ENCODE measurements at places on chromosomes 12 and 14. TPM values are rescaled to one million over a fixed set of nuclear protein-coding genes. Genes with fewer than 3 reads are reported as not detected.

IAPP gene
- not detected for total RNA-seq

TAS2R13 gene
- total RNA-seq, result 7.4 TPM

SAMD15 gene
- 2.0 TPM for total RNA-seq

TCL1B gene
- not detected for total RNA-seq

GSG1 gene
- total RNA-seq, result 0.45 TPM

MYF6 gene
- total RNA-seq, result not detected

GUCY2C gene
- not detected for total RNA-seq

B3GNT4 gene
- total RNA-seq, result not detected

KRT71 gene
- not detected for total RNA-seq

DAO gene
- not detected for total RNA-seq

CLEC4C gene
- total RNA-seq, result not detected

PLEKHG7 gene
- total RNA-seq, result not detected

BHLHE41 gene
- total RNA-seq, result 9.2 TPM

COPZ1 gene
- 139 TPM for total RNA-seq

- peak; percentile 69 for DNase-seq
These were observed 345.2 kb upstream of the KITLG start for GRCh38 chr12:88925454-88925853.

DNA sequence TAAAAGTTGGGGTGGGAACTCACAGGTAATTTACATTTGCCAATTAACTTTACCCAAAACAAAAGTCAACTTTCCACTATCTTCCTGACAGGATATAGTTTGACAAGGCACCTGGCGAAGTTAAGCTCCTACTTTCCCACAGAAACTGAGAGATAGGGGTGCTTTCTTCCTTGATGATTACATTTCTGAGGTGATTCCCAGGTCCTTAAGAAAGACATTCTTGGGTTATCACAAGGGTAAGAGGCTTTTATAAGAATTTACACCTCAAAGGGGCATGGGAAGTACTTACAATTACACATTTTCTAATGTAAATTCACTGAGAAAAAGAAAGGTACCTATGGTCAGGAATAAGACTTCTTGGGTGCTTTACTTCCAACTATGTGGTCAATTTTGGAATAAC is 660.9 kb upstream of the MGAT4C start:
- no peak for DNase-seq

GRCh38 chr14:68863610-68864360 is 70.9 kb upstream of the ZFP36L1 start:
- no peak for DNase-seq

- DNase-seq, result no peak
These were observed 1541.9 kb downstream of the AACS start for GRCh38 chr12:126607157-126607556.

DNA sequence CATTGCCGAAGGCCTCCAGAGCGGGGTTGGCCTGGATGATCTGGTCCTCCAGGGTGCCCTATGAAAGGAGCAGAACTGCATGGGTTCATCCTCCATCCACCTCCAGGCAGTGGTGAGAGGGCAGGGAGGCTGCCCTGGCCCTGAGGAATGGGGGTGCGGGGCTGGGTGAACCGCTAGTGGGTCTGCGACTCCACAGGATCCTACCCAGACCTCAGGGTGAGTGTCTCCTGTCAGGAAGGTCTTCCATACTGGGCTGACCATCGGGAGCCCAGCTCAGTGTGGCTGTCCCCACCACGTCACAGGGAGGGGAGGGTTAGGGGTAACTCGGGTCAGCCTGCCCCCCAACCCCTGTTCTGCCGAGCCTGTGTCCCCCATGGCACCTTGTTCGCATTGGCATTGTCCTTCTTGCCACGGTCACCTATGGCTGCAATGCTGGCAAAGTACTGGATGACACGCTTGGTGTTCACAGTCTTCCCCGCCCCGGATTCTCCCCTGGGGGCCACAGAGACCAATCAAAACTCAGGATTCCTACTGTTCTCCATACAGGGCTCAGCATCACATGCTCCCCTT is 3.7 kb downstream of the MYH6 start:
- no peak for DNase-seq

DNA sequence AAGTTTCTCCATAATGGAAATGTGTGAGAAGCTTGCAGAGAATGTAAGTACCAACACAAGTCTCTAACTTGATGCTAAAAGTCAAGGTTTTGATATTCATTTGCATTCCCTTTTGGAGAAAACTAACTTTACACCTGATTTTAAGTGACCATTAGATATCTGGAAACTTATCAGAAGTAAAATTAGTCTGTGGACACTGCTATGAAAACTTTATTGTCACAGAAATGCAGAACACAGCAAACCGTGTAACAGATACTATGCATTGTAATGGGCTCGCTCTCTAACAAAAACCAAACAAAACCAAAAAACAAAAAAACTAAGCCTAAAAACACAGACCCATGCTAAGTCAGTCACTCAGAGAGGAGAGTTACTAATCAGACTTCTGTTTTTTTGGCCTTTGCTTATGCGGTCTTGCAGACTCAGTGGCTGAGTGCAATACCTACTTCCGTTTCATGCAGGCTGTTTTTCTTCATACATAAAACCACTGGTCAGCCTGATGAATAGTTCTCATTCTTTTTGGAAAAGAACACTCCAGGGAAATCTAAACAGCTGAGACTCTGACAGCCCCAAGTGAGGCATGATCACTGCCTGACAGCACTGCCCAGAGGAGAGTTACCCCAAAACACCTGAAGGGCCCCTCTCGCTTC is 35.7 kb downstream of the NRDE2 start:
- DNase-seq, result no peak

DNA sequence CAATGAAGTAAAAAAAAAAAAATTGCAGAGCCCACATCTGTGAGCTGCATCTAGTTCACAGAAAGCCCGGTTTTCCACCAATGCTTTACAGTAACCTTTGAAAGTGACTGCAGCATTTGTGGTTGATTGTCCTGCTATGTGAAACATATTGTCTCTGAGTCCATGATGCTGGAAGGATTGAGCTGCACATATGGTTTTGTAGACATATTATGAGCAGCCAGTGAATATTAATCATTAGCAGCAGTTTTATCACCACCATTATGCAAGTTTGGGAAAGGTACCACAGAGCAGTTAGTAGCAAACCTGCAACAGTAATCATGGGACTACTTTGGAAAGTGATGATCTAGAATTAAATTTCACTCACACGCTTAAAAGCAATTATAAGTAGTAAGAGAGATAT is 151.5 kb upstream of the PRICKLE1 start:
- no peak for DNase-seq

DNA sequence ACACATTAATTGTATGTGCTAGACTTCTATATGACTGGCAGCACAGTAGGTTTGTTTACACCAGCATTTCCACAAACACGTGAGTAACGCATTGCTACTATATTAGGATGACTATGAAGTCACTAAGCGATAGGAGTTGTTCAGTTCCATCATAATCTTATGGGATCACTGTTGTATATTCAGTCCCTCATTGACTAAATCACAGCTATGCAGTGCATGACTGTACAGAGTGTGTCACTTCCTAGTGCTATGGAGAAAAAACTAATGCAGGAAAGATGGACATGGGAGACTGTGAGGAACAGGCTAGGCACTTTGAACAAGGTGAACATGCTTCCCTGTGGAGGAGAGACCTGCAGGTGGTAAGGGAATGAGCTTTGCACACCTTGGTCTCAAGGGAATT is 259.8 kb downstream of the NUAK1 start:
- DNase-seq, result no peak

DNA sequence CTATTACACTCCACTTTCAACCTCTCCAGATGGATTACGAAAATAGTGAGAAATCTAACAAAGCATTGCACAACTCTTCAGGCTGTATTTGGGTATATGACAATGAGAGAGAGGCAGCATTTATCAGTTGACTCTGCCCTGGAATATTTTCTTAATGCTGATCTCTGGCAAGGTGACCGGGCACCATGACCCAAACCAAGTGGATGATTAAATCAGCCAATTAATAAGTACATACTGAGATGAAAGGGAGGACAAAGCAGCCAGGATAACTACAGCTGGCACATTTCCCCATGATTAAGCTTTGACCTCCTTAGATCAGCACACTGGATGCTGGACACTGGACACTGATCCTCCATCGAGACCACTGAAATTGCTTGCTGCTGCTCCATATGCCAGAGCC is 218.2 kb downstream of the ASCL1 start:
- DNase-seq, result no peak

DNA sequence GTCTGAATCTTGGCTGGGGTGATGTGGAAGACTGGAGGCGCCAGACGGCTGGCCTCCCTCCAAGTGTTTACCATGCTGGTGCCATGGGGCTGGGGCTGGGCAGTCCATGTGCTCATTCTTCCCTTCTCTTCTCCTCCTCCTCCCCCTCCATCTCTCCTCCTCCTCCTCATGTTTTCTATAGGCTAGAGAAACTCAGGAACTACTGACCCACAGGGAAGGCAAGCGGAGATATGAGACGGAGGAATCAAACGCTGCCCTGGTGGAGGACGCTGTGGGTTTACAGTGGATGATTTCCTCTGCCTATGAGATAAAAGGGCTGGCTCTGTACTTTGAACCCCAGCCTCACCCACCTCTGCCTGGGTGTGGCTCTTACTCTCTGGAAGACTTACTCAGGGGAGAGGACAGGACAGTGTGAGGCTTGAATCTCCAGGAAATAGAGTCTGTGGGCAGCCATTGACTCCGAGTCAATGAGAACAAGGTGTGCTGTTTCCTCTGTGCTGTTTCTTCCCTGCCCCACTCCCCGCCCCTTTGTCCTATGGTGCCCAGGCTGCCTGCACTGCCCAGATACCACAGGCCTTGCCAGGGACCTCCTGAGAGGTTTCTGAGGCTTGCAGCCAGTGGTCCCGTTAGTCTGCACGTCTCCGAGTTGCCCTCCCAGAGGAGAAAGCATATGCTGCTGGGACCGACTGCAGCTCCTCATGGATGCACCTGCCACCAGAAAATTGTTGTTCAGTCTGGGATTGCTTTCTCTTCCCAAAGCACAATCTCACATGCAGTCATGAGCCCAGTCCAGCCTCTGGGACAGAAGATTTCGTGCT is 132.6 kb upstream of the ARHGAP5 start:
- DNase-seq, result no peak

- no peak for DNase-seq
These were observed 201.2 kb downstream of the ANO4 start for GRCh38 chr12:100995771-100996170.

- no peak for DNase-seq
These were observed 1.3 kb upstream of the ESYT1 start for GRCh38 chr12:56126732-56127239.

- no peak for DNase-seq
These were observed 26.2 kb upstream of the ETNK1 start for GRCh38 chr12:22598763-22599161.

- DNase-seq, result no peak
These were observed 6.7 kb upstream of the HRK start for GRCh38 chr12:116887897-116888296.

DNA sequence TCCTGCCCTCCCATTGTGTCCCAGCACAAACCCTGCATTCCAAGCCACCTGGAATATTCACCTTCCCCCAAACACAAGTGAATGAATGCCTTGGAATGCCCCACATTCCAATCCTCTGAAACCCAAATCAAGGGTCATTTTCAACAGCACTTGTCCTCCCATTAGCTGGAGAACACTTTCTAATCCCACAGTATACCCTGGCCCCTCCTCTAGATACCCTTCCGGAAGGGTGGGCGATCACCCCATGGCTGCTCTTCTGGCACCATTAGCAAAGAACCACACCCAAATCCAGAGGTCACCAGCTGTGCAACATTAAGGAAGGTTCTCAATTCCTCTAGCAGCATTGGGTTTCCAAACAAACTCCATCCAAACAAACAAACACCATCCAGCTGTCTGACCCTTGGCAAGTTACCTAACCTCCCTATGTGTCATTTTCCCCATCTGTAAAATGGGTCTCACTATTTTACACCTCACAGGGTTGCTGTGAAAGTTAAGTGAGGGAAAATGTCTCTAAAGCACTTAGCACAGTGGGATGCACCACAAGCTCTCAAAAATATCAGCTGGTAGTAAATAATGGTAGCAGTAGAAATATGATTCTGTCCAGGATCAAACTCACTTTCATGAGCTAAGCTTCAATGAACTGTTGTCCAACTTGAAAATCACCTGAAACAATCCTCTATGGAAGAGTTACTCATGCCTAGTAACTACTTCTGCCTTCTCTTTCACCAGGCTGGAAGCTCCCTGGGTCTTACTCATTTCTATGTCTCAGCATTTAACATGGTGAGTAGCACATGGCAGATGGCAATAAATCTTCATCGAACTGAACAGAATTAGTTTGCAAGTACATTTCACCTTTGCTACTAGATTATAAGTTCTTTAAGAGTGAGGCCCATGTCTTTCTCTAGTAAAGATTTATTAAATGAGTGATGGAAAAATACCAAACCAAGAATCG is 5.3 kb downstream of the NUAK1 start:
- DNase-seq, result no peak
